ENCODE measurements at places on chromosomes 5 and 9.

DNA sequence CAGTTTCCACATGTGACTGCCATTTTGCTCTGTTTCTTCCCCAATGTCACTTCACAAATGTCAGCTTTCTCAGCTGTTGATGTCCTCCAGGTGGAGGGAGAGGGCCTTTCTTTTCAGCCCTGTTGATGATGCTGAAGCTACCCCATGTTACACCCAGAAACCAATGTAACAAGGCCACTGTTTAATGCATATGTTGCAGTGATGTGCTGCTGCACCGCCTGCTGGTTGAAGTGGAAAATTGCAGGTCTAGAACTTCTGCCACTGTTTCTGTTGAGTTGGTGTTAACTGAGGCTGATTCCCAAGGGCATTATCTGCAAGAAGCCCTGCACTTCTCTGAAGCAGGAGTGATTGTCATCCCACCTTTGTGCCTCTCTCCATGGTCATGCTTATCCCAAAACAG, 428.4 kb downstream of the KDM4C start:
- no peak for DNase-seq

DNA sequence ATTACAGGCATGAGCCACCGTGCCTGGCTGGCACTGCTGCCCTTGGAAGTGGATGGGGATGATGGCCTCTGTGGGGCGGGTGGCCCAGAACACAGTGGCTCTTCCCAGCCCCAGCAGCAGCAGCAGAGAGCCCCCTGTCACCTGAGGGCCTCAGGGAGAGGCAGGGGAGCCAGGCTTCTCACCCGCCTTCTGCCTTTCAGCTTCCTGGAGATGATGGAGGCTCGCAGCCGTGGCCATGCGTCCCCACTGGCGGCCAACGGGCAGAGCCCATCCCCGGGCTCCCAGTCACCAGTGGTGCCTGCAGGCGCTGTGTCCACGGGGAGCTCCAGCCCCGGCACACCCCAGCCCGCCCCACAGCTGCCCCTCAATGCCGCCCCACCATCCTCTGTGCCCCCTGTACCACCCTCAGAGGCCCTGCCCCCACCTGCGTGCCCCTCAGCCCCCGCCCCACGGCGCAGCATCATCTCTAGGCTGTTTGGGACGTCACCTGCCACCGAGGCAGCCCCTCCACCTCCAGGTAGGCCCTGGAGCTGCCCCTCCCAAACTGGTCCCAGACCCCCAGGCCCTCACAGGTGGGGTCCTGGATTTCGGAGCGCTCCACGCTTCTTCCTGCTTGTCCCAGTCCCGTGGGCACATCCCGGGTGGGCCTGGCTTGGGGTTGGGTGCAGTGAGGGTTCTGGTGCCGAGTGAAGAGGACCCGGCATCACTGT, 5.0 kb upstream of the AJM1 start:
- no peak for DNase-seq

GRCh38 chr9:124390794-124391658, 24.2 kb downstream of the PSMB7 start:
- DNase-seq, result no peak

DNA sequence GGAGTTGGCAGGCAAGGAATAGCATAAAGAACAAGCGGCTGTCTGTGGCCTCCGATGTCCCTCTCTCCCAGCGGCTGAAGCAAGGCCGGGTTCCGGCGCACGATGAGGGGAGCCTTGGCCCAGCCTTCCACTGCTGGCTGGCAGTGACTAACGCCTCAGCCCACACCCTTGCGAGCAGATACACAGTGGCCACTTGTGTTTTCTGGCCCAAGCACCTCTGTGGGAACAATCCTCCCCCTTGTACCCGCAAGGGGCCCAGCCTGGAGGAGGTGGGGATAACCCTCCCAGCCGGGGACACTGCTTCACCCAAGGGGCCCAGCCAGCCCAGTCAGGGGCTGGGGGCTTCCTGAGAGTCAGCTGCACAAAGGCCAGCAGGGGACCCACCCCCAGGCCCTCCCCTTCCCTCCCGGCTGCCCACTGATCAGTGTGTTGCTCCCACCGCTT, 23.2 kb downstream of the STK10 start:
- no peak for DNase-seq

DNA sequence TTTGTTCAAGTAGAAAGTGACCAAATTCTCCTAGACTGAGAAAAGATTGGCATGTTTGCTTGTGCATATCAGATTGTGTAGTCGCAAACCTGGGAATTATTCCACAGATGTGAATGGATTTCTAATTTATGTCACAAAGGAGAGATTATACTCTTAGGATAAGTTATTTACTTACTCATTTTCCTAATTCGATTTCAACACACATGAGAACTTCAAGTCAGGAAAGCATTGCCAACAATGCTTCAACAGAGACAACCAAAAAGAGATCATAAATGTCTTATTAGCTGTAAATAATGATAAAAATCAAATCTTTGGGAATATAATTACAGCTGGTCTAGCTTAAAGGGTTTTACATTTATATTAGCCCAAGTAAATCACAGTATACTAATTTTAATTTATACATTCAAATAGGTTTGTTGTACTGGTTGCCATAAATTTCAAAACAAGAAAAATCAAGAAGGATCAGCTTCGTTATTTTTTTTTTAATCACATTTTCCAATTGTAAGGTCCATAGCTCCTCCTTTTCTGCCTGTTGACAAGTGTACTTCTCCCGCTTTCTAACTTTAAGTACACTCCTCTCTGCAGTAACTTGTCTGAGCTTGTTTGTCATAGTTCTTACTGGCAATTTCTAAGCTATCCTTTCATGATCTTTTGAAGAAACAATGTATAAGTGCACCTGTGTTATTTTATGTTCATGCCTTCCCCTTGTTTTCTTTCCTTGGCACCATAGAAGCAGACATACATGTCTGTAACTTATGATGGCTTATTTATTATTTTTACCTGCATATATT, 246.6 kb downstream of the DEPDC1B start:
- DNase-seq, result no peak

DNA sequence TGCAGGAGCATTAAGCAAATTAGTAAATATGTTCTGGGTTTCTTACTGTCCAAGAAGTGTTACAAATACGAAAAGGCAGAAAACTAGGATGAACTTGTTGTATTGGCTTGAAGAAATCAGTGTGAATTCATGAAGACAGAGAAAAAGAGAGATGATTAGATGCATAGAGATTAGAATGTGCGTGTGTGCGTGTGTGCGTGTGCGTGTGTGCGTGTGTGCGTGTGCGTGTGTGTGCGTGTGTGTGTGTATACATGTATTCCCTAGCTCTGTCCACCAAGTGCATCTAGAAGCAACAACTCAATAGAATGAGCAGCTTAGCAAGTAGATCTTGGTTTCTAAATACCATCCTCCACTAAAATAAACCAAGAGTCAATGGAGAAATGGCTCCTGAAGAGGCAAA, 41.5 kb downstream of the SMIM23 start:
- DNase-seq, result no peak

- no peak for DNase-seq
Measured at GRCh38 chr9:135479469-135480052, at the start of gene PPP1R26. Gene PPP1R26, plus strand, starts transcription at chr9:135479782. Its CDS starts 4,729 bp downstream, at chr9:135484511.

DNA sequence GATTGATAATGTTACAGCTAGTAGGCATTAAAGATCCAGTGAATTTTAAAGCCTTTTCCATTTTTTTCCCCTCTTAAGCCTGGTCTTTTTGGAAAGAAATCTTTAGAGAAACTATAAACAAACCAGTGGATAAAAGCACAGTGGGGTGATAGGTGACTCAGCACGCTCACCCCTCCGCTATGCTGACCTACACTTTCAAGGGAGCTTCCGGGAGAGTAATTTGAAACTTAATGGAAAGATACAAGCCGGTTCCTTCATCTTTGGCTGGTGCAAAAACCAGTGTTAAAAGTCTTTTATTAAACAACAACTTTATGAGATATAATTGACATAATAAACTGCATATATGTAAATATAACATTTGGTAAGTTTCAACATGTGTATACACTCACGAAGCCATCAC, 27.0 kb upstream of the ALDOB start:
- no peak for DNase-seq

DNA sequence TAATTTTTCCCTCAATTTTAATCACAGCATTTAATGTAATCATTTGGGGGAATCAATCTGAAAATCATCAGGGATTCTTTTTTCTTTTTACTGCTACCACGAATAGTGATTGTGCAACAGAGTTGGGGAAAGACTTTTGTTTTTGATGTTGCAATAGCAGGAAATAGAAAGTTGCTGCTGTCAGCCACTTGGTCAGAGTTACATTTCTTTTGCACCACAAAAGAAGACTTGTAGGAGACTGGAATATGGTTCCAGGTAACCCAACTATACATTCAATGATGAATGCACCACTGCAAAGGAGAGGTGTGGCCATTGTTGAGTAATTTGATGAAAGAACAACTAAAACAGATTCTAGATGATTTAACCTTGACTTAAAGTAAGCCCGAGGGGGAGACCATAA, 46.3 kb upstream of the PALM2AKAP2 start:
- DNase-seq, result no peak

GRCh38 chr9:70574151-70574837, 159.8 kb upstream of the KLF9 start:
- no peak for DNase-seq

GRCh38 chr9:130193103-130193502, 20.9 kb downstream of the NCS1 start:
- no peak for DNase-seq

- DNase-seq, result no peak
Measured at GRCh38 chr5:56641635-56642260, 173.6 kb upstream of the MAP3K1 start.

- no peak for DNase-seq
Measured at GRCh38 chr9:18675332-18675731, 201.4 kb downstream of the ADAMTSL1 start.

GRCh38 chr9:105076729-105077128, 148.8 kb upstream of the ABCA1 start:
- DNase-seq, result no peak

DNA sequence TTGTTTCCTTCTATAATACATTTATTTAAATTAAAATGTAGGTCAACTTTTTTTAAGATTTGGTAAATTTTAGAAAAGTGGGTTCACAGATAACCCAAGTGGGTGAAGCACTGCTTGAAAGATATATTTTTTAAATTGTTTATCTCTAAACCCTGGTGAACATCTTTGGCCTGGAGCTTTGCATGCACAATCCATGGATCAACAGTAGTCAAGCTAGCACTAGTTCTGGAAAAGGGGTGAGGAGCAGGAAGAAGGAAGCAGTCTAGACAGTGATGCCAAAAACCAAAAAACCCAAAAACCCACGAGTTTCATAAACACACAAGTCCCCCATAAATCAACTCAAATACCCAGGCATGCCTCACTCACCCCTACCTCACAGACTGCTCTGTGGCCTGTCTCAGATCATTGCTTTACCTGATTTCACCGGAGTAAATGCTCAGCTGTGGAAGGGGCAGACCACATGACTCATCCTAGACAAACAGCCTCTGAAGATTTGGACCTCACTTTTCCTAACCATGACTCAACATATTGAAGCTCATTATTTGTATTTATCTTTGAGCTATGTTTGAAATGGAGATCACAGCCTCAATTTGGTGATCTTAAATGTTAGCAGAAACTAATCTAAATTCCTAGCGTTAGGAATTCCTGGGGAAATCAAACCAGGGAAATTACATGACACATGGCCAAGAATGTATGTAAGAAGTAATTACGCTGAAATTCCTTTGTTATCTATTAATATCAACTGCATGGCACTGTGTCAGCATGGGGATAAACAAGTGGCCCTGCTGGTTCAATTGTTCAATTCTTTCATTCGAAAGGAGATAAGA, 149.6 kb downstream of the ZNF608 start:
- no peak for DNase-seq

GRCh38 chr9:125805057-125805456, 57.9 kb downstream of the PBX3 start:
- no peak for DNase-seq

DNA sequence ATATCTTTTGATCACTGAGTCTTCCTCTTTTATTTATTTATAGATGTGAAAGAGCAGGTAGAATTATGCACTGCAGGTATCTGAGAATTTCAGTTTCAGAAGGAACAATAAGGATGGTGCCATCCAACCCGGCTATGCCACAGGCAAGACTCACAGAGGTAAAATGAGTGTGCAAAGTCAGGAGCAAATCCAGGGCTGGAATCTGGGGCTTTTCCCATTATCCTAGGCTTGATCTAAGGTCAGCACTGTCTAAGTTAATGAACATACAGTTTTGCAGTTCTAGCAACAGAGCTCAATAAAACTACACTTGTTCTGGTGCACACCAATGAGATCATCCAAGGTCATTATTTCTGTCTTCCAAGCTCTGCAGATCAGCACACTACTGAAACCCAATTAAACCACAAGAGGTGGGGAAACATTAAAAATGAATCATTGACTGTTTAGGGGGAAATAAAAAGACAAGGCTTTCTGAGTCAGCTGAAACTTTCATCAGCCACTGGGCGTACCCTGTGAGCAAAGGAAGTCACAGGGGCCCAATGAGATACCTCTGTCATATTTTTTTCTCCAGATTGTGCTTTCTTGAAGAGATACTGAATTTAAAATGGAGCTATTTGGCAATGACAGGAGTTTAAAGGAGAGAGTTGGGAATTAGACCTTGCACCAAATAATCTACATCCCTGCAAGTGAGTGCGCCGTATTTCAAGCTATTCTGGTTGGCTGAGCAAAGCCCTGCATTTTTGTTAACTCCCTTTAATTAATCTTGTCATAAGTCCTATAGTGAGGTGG, 662.2 kb upstream of the ZNF608 start:
- DNase-seq, result no peak

GRCh38 chr9:27548055-27548741, 18.6 kb upstream of the MOB3B start:
- no peak for DNase-seq

DNA sequence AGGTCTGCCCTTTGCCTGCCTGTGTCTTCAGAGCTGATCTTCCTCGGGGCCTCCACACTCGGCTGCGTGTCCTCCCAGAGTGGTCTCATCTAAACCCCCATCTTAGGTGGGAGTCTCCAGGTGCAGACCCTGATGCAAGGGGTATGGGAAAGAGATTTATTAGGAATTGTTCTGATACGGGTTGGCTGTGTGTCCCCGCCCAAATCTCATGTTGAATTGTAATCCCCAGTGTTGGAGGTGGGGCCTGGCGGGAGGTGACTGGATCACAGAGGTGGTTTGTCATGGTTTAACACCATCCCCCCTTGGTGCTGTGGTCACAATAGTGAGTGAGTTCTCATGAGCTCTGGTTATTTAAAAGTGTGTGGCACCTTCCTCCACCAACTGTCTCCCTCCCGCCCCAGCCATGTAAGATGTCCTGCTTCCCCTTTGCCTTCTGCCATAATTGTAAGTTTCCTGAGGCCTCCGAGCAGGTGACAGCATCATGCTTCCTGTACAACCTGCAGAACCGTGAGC, 208.4 kb downstream of the AOPEP start:
- DNase-seq, result no peak

- no peak for DNase-seq
Measured at GRCh38 chr5:105581988-105582690, 2019.5 kb upstream of the NUDT12 start.

- DNase-seq, result no peak
Measured at GRCh38 chr9:126144603-126145456, 181.8 kb upstream of the MVB12B start.

- no peak for DNase-seq
Measured at GRCh38 chr5:146640285-146640896, 124.4 kb upstream of the GPR151 start.

DNA sequence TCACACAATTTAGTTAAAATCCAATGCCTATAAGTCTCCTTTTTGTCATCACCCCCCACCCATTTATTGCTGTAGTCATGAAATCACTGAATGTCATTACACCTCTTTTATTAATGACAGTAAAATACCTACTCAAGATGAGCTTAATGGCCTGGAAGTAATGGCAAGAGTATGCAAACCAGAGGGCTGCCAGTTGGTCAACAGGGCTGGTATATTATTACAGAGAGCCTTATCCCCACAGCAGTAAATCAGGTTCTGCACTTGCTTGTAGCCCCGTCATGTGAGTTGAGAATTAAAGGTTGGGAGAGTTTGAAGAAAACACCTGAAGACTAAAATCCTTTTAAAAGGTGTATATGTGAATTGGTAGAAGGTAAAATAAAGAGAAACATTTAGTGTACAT, 372.4 kb downstream of the MAT2B start:
- DNase-seq, result no peak

All from omental fat pad (tissue), 4 donors.